Karpas-422 (cell line): ENCODE measurements at places on chromosomes 2 and 18.

DNA sequence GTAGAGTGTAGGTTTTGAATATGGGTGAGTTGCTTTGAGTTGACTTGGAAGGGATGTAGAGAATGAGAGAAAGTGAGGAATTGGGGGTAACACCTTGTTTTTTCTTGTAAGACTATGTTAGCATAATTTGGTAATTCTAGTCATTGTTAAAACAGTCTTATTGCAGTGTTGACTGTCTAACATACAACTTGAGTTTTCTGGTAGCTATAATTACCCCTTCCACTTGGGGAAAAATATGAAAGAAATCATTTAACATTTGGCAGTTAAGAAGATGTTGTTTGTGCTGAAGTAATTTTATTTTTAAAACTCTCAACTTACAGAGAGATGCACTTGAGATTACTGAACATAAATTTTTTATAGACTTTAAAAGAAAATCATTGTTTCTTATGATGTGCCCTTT is 108.2 kb downstream of the COMMD1 start:
- no peaks in the 10 kb centered on the region for H3K4me1 ChIP-seq
- no peak overlapping the region for H3K4me3 ChIP-seq
- H3K27ac ChIP-seq, result no peak overlapping the region
- H3K27me3 ChIP-seq, result no peaks in the 10 kb centered on the region
- DNase-seq, result no peak

DNA sequence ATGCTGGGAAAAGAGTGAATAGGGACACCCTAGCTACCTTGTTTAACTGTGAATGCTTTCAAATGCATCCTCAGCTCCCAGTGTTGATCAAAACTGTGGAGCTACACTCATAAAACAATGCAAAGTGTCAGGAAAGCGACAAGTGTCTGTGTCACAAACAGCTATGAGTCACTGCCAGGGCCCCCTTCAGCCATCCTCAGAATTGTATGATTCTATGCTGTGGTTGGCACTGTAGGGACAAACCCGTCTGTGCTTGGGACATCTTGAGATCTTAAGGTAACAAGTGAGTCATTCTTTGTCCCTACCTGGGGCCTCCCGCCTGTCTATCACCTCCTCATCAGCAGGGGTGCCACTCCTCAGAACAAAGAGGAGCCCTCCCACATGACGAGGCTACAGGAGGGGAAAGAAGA is 42.4 kb downstream of the KLF7 start:
- H3K27me3 ChIP-seq, result no peaks in the 10 kb centered on the region
- H3K27ac ChIP-seq, result no peak overlapping the region
- H3K4me1 ChIP-seq, result no peaks in the 10 kb centered on the region
- DNase-seq, result no peak
- no peak overlapping the region for H3K4me3 ChIP-seq

DNA sequence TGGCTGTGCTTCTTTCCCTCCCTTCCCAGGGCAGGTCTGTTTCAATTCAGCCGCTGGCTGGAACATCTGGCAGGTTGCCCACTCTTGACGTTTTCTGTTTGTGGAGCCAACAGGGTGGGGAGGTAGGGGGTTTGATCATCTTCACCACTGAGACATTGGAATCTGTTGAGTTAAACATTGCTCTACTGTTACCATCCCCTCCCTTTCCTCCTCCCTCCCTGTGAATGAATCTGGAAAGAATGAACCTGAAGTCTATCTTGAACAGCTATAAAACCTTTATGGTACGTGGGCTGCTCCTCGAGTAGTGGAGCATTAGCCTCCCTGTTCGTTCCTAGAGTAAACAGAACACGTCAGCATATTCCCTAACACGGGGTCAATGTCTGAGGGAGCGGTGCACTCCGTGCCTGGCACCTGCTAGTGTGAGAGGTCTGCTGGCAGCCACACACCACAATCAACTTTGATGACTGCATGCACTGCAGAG is 249.9 kb upstream of the RBBP8 start:
- no peaks in the 10 kb centered on the region for H3K4me1 ChIP-seq
- H3K27me3 ChIP-seq, result no peaks in the 10 kb centered on the region
- H3K27ac ChIP-seq, result no peak overlapping the region
- no peaks in the 10 kb centered on the region for H3K36me3 ChIP-seq
- no peak overlapping the region for H3K4me3 ChIP-seq

- no peaks in the 10 kb centered on the region for H3K4me1 ChIP-seq
- H3K27me3 ChIP-seq, result no peaks in the 10 kb centered on the region
- no peak for DNase-seq
These were observed 11.3 kb downstream of the PCARE start for GRCh38 chr2:29063056-29063455.

DNA sequence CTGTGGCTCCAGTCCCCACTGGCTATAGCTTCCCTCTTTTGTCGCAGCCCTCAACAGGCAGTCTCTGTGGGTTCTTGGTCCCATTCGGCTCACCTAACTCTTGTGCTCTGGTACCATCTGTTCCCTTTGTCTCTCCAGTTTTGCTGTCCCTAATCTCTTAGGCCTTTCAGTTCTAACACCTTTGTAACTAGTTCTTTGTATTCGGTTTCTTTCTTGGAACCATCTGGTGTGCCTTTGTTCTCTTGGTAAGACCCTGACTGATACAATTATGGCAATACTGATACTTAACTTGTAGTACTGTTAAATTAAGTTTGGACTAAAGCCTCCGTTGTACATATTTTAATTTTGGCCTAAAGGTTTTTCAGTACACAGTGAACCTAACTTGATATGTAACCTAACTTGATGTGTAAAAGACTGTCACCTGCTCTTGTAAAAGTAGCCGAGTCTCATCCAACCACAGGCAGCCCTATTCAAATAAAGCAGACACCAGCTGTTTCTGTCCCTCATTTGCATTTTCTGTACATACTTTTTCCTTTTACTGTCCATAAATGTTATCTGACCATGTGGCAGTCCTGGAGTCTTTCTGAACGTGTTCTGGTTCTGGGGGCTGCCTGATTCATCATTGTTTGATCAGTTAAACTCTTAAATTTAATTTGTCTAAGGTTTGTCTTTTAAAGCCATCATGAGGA is 4.8 kb upstream of the MRPL44 start:
- H3K4me1 ChIP-seq, result peaks cover 29% of the 10 kb centered on the region
- H3K36me3 ChIP-seq, result no peaks in the 10 kb centered on the region
- peak overlapping the region; percentile 21; the same call in 1 of the 2 replicates for H3K27ac ChIP-seq
- H3K4me3 ChIP-seq, result no peak overlapping the region; the same call in 1 of the 2 replicates
- H3K27me3 ChIP-seq, result no peaks in the 10 kb centered on the region
